Neuronal stem cell (in vitro differentiated cells): ENCODE measurements at places on chromosomes 1 and 21.
A peak's percentile ranks its signal among the peaks of the same experiment; 100 is the strongest.

- DNase-seq, result no peak
These were observed 13.3 kb upstream of the TRAF3IP3 start for GRCh38 chr1:209742409-209743144.

DNA sequence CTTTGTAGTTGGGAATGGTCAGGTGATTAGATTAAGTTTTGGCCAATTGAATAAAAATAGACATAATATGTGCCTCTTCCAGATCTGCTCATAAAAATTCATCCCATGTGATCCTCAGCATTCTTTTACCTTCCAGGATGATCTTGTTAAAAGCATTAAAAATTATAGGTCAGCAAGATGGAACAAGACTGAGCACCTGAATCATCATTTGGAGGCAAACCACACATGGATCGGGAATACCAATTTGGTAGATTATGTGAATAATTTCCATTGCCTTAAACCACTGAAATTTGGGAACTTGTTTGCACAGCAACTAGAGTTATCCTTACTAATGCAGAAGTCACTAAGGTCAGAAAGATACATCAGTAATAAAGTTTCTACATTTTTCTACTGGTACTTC lies 681.4 kb upstream of the ADGRL2 start:
- no peak for DNase-seq

GRCh38 chr1:205321162-205321958 lies at the start of gene NUAK2:
Gene NUAK2, minus strand, starts transcription at chr1:205321745. Its CDS starts 117 bp downstream, at chr1:205321628.
- peak; percentile 93 for DNase-seq

DNA sequence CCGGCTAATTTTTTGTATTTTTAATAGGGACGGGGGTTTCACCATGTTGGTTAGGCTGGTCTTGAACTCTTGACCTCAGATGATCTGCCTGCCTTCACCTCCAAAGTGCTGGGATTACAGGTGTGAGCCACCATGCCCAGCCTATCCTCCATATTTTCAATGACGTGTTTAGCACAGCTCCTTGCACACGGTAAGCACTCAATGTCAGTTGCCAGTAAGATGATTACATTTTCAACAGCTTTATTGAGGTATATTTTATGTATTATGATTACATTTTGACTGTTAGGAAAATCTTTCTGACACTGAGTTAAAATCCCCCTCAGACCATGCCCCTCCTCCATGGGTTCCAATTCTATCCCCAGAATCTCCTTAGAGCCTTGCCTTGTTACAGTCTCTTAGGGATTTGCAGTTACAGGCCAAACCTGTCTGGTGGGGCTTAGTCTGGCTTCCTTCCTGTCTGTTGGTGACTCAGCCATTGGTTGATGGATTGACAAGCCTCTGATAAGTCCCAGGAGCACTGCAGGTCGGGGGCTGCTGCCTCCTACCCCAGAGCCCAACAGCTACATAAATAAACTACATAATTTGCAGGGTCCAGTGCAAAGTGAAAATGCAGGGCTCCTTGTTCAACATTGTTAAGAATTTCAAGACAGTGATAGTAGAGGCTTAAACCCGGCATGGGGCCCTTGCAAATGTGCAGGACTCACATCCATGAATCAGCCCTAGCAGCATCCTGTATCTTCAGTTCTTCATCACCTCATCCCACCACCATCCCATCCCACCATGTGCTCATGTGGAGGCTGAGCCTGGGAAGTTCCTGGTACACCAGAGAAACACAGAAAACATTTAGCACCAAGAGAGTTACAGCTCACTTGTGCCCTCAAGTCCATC lies 23.4 kb downstream of the COA7 start:
- DNase-seq, result no peak

GRCh38 chr21:17386498-17386897 lies 126.3 kb upstream of the CXADR start:
- no peak for DNase-seq

- no peak for DNase-seq
These were observed 20.5 kb upstream of the CAPZB start for GRCh38 chr1:19505693-19506457.

DNA sequence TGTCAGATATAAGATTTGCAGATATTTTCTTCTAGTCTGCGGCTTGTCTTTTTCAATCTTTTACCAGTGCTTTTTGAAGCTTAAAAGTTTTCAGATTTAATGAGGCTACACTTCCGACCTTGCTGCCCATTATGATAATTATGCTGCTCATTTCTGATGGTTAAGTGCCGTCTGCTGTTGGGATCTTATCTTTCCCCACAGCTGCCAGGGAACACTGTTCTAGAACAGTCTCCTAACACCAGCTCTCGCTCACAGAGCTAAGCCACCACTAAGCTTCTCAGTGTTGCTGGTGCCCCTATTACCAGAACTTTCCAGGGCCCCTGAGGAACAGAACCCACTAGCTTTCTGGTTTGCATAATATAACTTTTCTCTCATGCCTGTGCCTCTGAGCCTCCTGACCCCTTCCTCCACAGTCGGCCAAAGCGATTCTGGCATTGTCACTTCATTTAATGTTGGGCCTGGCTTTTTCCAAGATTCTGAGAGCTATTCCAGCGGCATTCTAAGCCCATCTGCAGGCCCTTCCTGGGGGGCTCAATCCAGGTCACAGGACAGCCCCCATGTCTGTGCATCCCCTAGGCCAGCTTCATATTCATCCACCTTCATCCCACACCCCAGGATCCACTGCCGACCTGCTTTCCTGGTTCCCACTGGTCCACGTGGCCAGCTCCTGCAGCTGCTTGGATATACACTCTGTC lies 237.0 kb downstream of the PTPRU start:
- no peak for DNase-seq

DNA sequence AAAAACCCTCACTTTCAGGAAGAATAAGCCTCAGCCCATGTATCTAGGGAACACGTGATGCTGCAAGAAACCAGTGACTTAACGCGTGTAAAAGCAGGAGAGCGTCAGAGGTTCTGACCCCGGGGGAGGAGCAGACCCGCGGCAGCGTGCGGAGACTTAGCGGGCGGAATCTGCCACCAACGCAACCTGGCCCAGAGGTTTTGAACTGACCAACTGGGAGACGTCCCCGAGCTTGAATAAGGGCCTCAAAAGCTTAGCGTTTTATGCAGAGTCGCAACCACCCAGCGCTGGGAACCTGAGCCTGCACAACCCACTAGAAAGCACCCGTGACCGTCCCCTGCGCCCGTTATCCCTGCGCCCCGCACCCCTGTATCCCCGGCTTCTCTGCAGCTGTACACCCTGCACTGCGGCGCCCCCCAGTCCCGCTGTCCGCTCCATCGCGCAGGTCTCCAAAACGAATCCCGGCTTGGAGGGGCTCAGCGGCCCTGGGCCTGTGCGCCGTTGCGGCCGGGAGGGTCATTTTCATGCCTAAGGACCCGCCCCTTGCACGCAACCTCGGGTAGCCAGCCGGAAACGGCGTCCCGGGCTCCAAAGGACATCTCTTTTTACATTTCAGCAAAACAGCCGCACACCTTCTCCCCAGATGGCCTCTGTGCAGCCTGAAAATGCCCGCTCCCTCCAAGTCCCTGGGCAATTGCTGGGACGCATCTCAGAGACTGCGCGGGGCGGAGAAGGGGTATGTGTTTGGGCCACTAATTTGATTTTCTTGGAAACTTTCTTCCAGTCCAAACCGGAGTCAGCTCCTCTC lies 29.4 kb upstream of the TRIM17 start:
- DNase-seq, result peak; percentile 49

- DNase-seq, result no peak
These were observed 828 bp downstream of the PNRC2 start for GRCh38 chr1:23960291-23961020.

DNA sequence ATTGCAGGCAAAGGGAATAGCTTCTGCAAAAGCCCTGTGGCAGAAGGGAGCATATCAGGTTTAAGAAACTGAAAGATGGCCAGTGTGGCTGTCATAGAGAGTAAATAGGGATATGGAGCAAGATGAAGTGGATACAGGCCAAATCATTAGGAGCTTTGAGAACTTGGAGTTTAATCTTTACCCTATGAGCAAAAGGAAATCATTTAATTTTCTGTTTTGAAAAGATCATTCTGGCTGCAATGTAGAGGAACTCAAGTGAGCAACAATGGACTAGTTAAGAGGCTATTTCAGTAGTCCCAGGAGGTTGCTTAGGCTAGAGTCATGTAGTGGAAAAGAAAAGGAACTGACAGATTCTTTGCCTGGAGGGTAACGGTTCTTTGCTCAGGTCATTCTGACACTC lies 47.2 kb downstream of the RAP1A start:
- no peak for DNase-seq

GRCh38 chr1:209103092-209103491 lies 480.4 kb upstream of the CAMK1G start:
- DNase-seq, result no peak

- no peak for DNase-seq
These were observed 74.0 kb downstream of the DMRTA2 start for GRCh38 chr1:50349242-50349565.

GRCh38 chr1:53354119-53354518 lies 26.2 kb upstream of the LRP8 start:
- no peak for DNase-seq

DNA sequence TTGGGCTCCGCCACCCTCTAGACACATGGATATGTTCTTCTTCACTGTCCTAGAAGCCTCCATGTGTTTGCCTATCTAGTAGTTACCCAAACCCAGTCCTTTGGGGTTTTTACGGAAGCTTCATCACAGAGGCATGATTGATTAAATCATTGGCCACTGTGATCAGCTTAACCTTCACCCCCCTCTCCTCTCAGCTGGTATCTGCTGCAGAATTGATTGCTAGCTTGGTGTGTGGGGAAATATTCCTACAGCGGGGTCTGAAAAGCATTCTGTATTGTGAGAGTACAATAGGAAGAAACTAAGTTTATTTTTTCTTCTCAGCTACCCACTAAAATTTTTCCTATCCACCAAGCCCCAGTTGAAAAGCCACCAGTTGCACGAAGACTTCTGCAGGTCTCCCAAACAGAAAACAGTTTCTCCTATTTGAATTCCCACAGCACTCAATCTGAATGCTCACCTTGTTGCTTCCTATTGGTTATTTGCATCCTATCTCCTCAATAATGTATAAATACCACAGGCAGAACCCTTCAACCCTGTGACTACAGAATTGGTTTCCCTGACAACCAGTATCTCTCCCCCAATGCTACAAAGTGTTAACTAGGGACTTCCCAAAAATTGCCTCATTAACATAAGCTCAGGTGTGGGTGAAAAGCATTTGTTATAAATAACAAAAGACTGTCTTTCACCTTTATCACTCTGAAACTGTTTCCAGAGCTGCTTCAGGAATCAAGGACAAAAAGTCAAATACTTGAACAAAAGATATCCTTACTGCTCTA lies 9.3 kb upstream of the VANGL1 start:
- no peak for DNase-seq

DNA sequence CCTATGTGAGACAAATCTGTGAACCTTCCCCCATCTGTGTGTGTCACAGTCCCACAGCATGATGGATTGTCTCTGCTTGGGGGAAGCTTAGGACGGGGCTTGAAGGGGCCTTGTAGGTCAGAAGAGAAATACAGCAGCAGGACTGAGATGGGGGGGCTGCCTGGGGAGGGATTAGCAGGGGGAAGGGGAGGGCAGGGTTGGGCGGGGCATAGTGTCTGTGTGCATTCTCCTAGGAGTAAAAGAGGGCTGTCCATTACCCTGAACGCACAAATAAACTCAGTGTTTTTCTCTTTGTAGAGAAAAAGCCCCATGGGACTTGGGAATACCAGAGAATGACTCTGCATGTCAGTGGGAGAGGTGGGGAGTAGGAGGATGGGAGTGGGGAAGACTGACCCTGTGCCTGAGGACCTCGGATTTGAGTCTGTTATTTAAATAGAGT lies 16.4 kb downstream of the RNF220 start:
- DNase-seq, result peak; percentile 40

DNA sequence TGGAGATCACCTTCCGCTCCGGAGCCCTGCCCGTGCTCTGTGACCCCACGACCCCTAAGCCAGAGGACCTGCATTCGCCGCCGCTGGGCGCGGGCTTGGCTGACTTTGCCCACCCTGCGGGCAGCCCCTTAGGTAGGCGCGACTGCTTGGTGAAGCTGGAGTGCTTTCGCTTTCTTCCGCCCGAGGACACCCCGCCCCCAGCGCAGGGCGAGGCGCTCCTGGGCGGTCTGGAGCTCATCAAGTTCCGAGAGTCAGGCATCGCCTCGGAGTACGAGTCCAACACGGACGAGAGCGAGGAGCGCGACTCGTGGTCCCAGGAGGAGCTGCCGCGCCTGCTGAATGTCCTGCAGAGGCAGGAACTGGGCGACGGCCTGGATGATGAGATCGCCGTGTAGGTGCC lies 9.6 kb downstream of the SPATA46 start:
- no peak for DNase-seq

DNA sequence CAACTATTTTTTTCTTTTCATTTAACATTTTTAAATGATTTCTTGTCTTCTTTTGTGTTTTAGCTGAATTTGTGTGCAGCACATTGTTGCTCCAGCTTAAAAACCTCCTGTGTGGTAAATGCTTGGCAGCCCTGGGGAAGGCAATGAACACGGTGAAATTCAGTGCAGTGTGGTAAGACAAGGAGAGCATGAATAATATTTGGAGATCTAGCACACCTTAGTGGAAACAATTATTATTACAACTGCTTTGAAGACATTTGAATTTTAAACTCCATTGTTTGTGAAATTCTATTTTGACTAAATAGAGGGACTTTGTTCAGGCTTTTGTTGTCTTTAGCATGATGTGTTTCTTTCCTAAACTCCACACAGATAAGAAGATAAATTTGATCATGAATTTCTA lies 242.6 kb upstream of the CXADR start:
- no peak for DNase-seq

DNA sequence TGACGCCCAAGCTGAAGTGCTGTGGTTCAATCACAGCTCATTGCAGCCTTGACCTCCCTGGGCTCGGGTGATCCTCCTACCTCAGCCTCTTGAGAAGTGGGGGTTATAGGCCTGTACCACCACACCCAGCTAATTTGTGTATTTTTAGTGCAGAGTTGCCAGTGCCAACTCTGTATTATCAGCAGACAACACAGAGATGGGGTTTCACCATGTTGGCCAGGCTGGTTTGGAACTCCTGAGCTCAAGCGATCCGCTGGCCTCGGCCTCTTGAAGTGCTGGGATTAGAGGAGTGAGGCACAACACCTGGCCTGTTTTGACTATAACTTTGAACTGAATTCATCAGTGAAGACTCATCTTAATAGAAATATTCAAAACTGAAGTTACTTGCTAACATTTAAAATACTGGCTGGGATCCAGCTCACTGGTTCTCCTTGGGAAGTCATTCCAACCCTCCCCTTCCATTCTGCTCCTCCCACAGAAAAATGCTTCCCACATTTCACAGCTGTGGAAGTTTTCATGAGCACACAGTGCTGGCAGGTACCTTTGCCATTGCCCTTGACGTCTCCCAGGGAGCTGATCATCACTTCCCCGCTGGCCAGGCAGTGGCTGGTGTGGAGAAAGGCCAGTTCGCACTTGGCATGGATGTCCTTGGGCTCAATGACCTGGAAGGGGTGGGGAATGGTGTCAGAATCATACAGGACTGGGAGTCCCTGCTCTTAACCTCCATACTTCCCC lies 4.7 kb downstream of the SELENBP1 start:
- DNase-seq, result no peak

DNA sequence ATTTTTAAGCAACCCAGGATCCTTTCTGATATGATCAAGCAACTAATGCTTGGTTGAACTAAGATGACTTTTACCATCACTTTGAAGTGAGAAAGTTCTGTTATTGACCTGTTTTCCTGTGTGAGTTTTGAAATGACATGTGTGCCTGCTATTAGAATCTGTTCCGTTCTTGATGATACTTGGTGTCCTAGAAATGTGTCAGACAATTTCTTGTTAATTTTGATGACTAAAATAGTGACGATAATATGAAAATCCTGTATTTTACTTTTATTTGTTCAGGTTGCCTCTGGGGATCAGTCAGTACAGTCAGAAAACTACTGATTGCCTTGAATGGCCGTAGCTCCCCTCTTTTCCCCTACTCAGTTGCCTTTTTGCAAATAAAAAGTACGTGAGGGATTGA lies 228.0 kb downstream of the RYR2 start:
- no peak for DNase-seq

GRCh38 chr1:62728963-62729362 lies 40.8 kb upstream of the DOCK7 start:
- no peak for DNase-seq
